ENCODE measurements at places on chromosomes 1 and 21.
A peak's percentile ranks its signal among the peaks of the same experiment; 100 is the strongest.

DNA sequence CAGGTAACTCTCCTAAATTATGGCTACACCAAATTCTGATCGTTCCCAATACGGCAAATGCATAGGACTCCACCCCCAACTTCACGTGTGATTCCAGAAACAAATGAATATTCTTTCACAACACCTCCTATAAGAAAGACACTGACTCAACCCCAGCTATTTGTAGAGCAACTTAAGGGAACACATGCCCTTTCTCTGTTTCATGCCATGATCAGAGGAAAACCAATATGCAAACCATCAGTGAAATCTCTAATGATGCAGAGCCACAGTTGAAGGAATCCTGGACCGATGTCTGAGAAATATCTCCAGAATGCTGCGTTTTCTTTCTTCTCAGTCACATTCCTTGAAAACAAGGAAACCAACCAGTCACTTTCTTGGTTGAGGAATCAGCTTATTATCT is 164.2 kb upstream of the PTBP2 start:
- DNase-seq: peak; percentile 32

- DNase-seq: no peak
These were observed 11.8 kb upstream of the FASLG start for GRCh38 chr1:172647110-172647564.

DNA sequence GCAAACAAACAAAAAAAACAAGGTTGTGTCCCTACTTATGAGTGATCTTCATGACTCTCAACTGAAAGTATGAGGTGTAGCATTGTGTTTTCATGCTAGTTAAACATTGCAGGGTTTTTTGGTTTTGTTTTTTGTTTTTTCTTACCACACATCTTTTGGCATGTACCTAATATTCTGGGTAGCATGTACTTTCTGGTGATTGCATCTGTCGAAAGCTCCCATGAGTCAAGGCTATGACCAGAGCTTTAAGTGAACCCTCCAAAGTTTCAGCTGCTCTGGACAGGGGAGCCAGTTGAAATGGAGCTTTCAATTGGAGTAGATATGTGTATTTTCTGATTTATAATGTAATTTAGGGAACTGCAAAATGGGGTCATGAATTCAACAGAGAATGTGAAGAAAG is 115.5 kb downstream of the KCNK2 start:
- DNase-seq: no peak

GRCh38 chr21:25934130-25934529 is 199.4 kb downstream of the GABPA start:
- DNase-seq: peak; percentile 42

DNA sequence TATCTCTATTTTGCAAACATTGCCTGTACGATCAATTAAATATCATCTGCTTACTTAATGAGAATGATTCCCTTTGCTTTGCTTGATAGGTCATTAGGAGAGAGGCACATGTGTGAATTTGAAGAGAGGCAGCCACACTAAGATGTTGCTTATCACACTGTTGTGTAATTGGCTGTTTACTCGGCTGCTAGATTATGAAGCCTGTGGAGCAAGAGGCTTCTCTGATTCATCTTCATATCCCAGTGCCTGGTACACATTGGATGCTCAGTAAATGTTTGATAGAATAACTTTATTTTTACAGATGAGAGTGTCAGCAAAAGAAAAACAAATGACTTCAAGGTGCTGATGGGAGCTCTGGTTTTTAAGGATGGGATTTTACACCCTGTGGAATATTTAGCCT is 156.2 kb upstream of the C8B start:
- DNase-seq: no peak

DNA sequence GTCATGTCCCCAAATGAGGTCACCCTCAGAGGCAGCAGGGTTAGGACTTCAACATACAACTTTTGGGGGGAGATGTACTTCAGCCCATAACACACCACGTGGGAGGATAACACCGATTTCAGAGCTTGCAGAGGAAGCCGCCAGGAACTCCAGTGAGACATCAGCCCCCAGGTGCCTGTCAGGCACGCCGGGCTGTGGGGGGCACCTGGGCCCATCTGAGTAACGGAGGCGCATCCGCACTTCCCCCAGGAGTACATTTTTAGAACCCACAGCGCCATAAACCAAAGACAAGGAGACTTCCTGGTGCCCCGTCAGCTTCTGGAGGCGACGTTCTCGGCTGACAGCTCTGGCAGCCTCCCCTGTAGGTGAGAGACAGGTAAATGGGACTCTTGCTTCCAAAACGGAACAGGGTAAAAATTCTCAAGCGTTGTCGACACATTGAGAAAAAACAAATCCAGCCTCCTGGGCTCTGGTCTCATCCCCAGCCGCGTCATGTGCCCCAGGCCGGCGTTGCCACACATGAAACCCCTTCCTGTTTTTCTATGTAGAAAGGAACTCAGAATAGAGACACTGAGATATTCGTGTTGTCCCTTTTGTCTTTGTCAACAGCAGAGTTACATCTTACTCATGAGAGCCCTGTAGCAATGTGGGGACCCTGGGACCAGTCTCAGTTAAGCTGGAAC is 93.3 kb downstream of the PDE9A start:
- no peak for DNase-seq

DNA sequence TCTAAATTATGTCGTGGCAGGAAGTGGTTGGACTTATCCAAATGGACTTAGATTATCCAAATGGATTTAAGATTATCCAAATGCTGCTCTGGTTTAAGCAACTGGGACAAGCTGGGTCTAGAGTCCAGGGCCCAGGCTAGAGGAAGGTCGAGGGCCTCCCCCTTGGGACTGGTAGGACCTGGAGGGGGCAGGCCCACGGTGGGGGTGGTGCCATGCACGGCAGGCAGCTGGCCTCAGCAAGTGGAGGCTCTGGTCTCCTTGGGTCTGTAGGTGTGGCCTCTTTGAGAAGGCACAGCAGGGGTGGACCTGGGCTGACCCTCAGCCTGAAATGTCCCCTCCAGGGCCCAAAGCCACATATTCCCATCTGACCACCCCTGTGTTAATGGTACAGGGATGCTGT is 29.8 kb downstream of the PADI6 start:
- DNase-seq: no peak

DNA sequence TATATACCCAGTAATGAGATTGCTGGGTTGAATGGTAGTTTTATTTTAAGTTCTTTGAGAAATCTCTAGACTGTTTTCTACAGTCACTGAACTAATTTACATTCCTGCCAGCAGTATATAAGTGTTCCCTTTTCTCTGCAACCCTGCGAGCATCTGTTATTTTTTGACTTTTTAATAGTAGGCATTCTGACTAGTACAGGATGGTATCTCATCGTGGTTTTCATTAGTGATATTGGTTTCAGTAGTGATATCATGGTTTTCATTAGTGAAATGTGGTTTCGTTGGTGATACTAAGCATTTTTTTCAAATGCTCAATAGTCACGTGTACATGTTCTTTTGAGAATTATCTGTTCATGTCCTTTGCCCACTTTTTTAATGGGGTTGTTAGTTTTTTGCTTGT is 316.8 kb downstream of the PTBP2 start:
- DNase-seq: peak; percentile 24
